ENCODE measurements at places on chromosomes 1 and 21.
A peak's percentile ranks its signal among the peaks of the same experiment; 100 is the strongest.

- DNase-seq = no peak
Measured at GRCh38 chr1:189619682-189620332, 857.9 kb downstream of the BRINP3 start.

- DNase-seq = no peak
Measured at GRCh38 chr1:40039245-40039756, 1.2 kb upstream of the CAP1 start.

DNA sequence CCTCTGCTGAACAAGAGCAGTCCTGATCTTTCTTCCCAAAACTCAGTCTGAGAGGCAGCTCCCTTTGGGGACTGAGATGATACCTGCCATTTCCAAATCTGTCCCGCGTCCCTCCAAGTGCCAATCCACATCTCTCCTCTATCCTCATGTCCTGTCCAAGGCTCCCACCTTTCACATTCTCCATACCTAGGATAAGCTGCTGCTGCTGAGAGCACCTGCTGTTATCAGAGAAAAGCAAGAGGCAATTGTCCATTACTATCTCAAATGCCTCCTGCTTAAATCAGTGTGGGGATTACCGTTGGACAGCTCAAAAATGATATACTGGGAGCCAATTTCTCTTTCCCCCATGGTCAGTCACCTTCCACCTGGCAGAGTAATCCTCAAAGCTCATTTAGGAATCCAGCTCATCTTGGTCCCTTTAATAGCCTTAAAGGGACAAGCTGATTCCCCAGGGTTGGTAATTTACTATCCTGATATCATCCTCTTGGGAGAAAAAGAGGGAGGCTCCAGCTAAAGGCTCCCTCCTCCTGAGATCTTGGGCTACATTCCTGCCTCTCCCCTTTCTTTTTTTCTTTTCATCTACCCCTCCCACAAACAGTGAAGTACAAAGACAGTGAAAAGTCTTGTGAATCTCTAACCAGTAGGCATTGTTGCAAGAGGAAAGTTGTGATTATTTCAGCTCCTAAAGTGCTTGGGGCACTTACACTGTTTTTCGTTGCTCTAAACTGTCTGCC, 278.1 kb upstream of the CAMK1G start:
- DNase-seq = no peak

- no peak for DNase-seq
Measured at GRCh38 chr1:100051401-100051800, 81.3 kb downstream of the SASS6 start.

GRCh38 chr1:234925440-234926263, 203.0 kb downstream of the TOMM20 start:
- DNase-seq = peak; percentile 99

DNA sequence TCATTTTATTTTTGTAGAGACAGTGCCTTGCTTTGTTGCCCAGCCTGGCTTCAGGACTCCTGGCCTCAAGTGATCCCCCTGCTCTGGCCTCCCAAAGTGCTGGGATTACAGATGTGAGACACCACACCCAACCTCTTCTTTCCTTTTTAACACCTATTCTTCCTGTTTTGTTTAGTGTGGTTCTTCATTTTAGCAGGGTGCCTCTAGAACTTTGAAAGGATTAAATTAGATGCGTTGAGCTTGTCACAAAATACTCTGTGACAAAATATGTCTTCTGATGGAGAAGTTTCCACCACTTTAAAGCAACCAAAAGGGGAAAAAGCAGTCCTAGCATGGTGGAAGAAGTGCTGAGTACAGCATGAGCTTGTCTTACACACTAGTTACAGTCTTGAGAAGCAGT, 42.0 kb downstream of the CDC14A start:
- DNase-seq = no peak

DNA sequence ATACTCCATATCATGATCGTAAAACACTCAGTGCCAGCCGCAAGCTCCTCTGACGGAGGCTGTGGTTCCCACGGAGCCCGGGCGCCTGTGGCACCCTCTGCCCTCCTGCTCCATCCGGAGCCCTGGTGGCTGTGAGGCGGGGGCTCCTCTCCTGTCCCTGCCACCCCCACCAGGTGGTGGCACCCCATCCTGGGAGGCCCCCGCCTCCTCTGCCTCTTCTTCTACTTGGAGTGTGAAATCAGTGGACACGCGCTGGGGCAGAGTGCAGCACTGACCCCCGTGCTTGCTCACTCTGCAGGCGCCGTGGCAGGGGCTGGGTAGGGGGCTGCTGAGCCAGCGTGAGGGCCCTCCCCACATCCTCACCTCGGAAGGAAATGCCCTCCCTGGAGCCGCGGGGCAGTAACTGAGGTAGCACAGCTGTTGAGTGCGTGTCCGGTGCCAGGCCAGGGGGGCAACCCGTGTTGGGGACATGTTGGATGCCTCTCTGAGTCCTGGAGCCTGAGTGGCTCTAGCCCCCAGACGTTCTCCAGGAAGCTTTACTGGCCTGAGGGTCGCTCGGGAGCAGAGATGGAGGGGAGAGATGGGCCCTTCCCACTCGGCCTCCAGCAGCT, 58.7 kb upstream of the ABCG1 start:
- DNase-seq = no peak

DNA sequence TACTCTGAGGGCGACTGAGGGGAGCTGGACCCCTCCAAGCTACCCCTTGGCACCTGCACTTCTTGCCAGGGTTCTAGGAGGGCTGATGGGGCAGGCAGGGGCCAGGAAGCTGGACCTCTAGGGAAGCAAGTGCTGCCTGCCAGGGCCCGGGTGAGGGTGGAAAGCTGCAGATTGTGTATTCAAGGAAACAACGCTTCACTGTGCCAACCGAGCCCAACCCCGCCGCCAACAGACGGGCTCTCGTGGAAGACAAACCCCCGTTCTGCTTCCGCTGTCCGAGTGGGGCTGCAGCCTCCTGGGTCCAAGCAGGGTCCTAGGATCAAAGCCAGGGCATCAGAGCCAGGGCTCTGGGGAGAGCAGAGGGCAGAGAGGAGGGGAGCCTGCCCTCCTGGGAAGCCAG, 3.2 kb downstream of the EFHD2 start:
- no peak for DNase-seq

DNA sequence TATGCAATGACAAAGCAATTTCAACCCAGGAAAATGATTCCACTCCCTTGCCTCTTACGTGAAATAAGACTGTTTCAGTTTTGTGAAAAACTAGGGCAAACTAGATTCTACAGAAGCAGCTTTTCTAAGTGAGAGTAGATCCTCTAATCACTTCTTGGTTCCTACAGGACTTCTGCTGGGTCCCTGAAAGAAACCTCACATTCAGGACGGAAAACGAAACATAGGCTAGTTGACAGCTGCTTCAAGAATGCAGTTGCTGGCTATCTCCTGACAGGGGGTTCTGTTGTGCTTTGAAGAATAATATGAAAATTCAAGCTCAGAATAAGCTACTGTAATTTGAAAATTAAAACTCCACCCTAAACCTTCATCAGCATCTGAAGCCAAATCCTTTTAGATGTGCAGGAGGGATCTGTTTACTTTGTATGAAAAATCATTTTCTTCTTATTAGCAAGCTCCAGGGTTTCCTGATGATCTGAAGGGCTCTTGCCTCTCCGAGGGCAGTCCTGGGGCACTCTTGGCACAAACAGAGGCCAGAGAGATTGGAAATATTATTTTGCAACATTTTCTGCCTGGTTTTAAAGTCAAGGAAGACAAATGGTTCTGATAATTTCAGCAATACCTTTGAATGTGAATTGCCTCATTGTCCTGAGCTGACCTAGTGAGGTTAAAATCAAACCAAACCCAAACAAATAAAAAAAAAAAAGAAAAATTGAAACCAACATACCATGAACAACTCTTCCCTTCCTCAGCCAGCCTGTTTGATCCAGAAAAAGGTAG, 55.0 kb downstream of the NTMT2 start:
- no peak for DNase-seq

GRCh38 chr1:229842302-229843255, 216.5 kb downstream of the URB2 start:
- DNase-seq = no peak

DNA sequence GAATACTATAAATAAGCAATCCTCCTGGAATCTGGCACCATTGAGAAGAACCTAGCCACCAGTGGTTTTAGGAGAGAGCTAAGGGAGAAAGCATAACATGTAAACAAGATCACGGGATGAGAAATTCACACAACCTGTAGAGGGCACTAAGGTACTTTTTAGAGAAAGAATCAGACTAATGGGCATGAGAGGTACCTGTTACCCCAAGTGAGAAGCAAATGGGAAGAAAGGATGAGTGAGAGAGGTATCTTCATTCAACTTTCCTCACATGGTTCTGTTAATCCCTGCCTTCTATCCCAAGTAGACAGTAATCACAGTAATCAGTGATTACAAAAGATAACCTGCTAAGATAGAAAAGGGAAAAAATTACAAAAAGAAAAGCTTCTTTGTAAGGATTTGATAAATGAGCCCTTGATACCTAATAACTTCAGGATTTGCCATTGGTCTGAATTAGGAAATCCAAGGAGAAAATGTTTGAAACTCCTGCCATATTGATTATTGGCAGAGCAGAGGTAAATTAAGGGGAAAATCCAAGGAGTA, 251.1 kb upstream of the ADGRL2 start:
- DNase-seq = no peak

- DNase-seq = no peak
Measured at GRCh38 chr1:168672278-168672677, 56.7 kb downstream of the DPT start.

DNA sequence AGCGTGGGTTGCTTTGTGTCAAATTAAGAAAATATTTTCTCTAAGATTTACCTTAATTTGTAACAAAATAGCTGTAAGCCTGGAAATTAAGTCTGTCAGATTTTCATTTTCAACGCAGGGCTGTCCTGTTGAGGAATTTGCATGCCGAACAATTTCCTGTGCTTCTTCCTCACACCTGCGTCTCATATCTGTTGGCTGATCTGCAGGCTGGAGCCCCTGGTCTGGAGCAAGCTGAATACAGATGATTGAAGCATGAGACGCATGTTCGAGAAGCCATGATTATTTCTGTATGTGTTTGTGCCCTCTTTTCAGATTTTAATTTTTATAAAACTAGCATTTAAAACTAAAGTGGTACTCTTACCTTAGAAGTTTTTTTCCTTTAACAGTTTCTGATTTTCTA, 9.8 kb downstream of the MIXL1 start:
- DNase-seq = no peak

GRCh38 chr1:12342401-12343003, 112.7 kb downstream of the VPS13D start:
- no peak for DNase-seq

- DNase-seq = no peak
Measured at GRCh38 chr21:42461881-42462877, 33.8 kb downstream of the RSPH1 start.

- DNase-seq = no peak
Measured at GRCh38 chr21:31410499-31411131, 66.6 kb upstream of the TIAM1 start.

GRCh38 chr1:246373828-246374569, 133.1 kb downstream of the SMYD3 start:
- no peak for DNase-seq

DNA sequence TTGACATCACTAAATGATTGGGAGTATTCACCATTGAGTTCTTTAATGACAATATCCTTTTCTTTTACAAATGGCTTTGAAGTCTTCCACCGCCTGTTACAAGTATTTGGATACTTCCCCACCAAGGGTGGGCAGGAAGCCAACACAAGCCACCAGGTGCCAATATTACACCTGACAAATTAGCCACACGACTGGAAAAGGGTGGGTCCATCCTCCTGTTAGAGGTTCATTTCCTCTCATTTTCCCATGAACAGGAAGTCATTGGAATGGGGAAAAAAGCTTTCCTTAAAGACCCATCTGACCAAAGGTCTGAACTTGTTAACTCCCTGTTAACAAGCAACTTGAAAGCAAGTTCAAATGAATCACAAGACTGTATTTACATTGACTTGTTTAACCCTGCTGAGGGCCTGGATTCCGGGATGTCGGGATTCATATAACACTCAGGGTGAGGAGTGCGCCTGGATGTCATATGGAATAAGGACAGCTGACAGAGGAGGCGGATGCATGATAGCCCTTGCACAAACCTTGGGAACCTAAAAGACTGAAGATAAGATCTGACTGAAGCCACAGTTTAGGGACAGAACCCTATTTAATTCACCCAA, 40.5 kb upstream of the PROX1 start:
- DNase-seq = no peak

DNA sequence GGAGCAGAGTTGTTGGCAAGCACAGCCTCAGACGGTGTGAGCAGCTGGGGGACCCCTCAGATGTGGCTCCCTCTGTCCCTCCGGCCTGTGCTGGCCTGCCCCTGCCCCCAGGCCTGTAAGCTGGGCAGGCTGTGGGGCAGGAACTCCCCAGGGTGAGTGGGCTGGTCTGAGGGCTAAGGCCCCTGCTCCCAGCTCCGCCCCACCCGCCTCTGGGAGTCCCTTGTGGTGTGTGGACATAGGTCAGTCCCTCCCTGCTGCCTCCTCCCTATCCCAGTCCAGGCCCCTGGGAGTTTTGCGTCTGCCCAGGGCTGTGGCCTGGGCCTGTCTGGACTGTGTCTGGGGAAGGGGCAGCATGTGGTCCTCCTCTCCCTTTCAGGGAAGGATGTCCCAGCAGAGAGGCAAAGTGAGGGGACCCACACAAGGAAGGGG, 3.6 kb upstream of the VWA1 start:
- no peak for DNase-seq

DNA sequence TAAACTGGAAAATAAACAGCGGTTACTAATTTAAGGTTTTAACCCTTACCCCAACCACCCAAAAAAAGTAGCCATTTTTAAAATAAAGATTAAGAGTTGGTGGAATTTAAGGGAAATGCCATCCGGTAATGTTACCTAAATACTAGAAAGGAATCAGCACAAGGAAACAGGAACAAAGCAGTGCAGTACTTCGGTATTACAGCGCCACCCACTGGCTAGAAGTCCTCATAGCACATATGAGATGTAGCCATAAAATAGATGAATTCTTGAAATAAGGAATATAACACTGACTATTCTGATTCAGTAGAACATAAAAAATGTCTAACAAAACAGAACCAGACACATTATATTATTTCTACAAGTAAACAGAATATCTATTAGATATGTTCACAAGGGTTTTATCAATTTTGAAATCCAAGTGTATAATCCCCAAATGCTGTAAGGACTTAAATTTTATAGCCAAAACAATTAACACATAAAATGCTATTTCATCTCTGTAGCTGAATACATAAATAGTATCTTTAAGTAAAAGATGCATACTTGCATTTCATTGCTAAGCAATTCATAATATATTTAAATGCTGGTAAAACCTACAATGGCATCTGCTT, 58.8 kb downstream of the FRRS1 start:
- peak; percentile 9 for DNase-seq

DNA sequence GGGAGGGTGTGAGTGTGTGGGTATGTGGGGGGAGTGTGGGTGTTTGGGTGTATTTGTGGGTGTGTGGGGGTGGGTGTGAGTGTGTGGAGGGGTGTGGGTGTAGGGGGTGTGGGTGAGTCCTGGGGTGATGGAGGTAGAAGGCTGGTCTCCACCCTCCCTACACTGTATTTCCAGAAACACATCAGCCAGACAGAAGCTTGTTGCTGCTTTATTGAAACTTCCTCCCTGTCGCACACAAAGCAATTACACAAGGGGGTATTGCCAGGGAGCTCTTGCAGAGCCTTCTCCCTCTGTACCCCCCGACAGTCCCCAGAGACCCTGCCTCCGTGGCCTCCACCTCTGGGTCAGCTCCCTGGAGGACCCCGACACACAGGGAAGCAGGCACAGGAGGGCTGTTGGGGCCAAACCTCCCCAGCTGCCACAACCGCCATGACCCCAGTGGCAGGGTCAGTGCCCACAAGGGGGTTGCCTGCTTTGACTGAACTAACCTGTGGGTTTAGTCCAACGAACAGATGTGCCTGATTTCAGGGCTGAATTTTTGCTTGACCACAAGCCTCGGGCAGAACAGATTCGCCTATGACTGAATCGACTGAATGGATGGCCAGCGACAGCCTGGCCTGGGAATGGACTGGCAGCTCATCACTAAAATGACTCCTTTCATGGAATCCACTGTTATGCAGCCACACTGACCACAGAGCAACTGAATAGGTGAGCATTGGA, 9.1 kb upstream of the MATN1 start:
- DNase-seq = no peak

All from BJ (cell line).